ENCODE measurements at places on chromosomes 6 and 20. TPM values are rescaled to one million over a fixed set of nuclear protein-coding genes. Genes with fewer than 3 reads are reported as not detected.

C6orf52 gene
- not detected for total RNA-seq

AKAP7 gene
- total RNA-seq: 5.4 TPM

PFDN4 gene
- total RNA-seq: 1,207 TPM

RBBP8NL gene
- not detected for total RNA-seq

GSTA1 gene
- total RNA-seq: not detected

DNA sequence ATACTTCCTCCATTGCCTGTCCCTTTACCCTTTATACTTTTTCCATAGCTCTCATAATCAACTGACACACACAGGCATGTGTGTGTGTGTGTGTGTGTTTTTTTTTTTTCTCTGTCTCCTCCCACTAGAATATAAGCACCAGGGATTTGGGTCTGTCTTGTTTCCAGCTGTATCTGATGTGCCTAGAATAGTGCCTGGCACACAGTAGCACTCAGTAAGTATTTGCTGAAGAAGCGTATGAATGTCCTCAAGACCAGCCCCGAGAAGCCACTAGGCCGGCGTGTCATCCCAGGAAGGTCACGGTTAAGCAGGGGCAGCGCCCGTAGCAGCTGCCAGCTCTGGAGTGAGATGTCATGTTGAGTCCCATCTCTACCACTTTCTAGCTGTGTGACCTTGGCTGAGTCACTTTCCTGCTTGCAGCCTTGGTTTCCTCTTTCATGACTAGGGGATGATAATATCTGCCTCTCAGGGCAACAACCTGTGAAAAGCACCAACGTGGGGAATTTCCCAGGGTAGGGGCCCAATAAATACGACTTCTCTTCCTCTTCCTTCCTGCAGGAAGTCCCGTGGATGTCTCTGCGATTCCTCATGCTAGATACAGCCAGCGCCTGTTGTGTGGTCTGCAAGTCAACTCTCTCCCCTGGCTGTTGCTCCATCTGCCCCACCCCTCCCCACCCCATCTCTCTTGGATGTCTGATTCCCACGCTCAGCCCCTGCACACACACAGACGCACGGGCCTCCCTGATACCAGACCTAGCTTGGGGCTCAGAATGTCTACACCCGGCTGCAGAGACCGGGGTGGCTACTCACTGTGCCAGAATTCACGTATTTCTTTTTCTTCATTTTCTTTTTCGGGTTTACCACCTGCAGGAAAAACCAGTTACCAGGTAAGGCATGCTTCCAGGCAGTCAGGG, 58.1 kb downstream of the RAB44 start:
- peak; percentile 9 for DNase-seq

- DNase-seq: peak; percentile 94
Measured at GRCh38 chr20:13029687-13030375, 21.1 kb downstream of the SPTLC3 start.

DNA sequence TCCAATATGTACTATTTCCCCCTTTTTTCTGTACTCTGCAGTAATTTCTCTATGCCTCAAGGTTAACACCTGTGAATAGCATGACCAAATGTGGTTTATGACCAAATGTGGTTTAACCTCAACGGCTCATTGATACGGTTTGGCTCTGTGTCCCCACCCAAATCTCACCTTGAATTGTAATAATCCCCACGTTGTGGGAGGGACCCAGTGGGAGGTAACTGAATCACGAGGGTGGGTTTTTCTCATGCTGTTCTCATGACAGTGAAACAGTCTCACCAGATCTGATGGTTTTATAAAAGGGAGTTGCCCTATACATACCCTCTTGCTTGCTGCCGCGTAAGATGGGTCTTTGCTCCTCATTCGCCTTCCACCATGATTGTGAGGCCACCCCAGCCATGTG, 18.7 kb downstream of the DEK start:
- no peak for DNase-seq

DNA sequence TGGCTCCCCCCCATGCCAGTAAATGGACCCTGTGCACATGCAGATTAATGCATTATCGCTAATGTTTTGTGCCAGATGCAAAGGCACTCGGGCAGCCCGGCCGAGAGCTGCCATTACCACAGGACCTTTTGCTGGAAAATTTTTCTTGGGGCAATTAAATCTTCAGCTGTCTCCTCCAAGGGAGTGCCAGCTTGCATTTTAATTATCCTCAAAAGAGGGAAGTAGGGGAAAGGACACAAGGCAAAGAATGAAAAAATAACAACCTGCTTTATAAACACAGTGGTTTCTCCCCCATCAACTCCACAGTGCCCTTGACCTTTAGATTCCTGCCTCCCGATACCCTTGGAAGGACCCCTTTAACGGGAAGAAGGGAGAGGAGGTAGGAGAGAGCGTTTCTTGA, 48.2 kb downstream of the PDYN start:
- no peak for DNase-seq

DNA sequence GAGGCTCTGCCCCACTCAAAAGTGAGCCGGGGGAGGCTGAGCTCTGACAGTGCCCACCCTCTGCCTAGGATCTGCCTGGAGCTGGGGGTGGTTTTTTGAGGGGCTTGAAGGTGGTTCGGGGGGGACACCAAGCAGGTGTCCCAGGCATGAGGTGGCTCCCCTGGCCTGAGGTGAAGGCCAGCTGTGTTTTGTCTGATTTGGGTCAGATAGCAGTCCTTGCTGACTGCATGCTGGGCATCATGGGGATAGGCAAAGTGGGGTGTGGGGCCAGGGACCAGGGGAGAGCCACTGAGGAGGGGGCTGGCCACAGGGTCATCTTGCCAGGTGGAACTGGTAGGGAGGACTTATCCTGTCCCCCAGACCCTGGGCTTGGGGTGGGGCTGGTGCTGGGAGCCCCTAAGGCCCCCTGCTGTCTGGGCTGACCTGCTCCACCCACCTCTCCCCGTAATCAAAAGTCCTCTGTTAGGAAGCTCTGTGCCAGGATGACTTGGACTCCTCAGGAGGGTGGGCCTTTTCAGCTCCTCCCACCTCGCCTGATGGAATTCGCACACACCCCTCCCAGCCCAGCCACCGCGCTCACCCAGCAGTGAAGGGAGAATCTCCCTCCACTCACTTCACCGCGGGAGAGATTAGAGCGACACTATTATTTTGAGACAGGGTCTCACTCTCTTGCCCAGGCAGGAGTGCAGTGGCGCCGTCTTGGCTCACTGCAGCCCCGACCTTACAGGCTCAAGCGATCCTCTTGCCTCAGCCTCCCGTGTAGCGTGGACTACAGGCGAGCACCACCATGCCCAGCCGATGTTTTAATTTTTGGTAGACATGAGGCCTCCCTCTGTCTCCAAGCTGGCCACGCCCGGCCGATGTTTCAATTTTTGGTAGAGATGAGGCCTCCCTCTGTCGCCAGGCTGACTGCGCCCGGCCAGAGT, 1.5 kb upstream of the COL9A3 start:
- DNase-seq: peak; percentile 58

DNA sequence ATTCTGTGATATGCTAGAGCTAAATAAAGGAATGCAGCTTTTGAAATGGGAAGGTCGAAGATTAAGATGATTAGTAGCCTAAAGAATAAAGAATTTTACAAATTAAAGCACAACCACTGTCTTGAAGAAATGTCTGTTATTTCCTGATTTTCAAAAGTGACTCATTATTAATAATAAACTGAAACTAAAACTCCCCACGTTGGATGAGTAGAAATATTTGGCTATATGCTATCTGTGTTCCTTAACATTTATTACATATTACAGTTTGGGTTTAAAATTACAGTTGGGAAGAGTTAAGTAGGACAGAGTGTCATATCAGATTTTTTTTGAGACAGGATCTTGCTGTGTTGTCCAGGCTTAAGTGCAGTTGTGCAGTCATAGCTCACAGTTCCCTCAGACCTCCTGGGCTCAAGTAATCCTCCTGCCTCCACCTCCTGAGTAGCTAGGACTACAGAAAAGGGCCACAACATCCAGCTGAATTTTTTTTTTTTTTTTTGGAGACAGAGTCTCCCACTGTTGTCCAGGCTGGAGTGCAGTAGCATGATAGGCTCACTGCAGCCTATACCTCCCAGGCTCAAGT, 47.1 kb downstream of the AKIRIN2 start:
- DNase-seq: no peak

GRCh38 chr20:50346374-50347283, 156.0 kb downstream of the CEBPB start:
- peak; percentile 93 for DNase-seq

DNA sequence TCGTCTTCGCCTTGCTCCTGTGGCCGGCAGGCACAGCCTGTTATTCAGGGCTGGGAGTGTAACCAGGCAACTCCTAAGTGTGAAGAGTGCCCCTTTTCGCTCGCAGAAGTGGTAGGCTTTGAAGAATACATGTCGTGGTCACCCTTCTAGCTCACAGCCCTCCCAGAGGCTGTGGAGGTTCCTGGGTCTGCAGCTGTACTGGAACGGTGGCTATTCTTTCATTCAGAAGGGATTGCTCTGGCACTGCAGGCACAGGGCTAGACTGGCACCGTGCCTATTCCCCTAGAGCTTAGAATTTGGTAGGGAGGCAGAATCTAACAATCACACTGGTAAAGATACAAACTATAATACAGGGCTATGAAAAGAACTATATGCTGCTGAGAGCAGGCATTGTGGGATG, 1.1 kb upstream of the SRSF12 start:
- no peak for DNase-seq

DNA sequence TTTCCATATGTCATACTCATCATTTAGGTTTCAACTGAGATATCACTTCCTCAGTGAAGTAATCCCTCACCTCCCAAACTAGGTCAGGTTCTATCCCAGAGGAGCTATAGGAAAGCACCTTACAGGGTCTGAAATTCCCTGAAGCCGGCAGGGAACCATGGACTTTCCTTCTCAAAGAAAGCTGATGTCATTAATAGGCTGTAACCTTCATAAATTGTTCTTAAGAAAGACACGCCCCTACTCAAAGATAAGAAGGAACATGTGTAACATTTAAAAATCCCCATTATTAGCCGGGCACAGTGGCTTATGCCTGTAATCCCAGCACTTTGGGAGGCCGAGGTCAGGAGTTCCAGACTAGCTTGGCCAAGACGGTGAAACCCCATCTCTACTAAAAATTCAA, 50.0 kb upstream of the RNGTT start:
- peak; percentile 27 for DNase-seq

GRCh38 chr6:96923871-96924493, 546 bp upstream of the KLHL32 start:
- DNase-seq: no peak

- DNase-seq: peak; percentile 52
Measured at GRCh38 chr6:11754625-11755271, 23.9 kb downstream of the ADTRP start.

- DNase-seq: no peak
Measured at GRCh38 chr20:6069669-6070068, 15.8 kb upstream of the LRRN4 start.

DNA sequence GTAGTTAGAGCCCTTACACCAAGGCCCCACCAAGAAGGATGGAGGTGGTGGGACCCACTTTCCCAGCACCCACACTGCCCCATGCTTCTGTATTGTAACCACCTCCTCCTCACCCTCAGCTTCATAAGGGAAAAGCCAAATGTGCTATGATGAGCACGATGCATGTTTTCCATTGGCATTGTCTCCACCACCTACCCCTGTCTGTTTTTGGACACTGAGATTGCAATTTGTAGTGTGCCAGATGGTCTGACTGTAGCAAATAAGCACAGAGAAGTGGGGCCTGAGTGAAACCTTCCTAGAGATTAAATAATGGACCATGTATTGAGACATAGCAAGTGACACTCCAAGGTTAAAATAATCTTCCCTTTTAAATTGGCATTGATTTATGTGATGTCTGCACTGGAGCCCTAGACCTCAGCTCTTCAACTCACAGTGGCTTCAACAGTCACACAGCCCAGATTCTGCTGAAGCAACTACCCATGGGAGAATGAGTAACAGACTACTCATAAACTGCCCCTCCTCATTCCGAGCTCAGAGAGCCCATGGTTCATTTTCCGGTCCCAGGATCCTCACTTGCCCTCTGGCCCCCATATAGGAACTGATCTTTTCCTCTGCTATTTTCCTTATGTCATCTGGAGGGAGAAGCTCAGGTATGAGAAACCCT, 177.9 kb downstream of the COL9A1 start:
- peak; percentile 25 for DNase-seq

GRCh38 chr20:22428051-22428450, 156.3 kb downstream of the FOXA2 start:
- no peak for DNase-seq

GRCh38 chr6:98839781-98840361, 5.5 kb downstream of the POU3F2 start:
- peak; percentile 29 for DNase-seq

- peak; percentile 16 for DNase-seq
Measured at GRCh38 chr6:166364456-166364855, 18.3 kb downstream of the MPC1 start.
